Stimulated activated CD8-positive, alpha-beta memory T cell treated with anti-CD3 and anti-CD28 coated beads, Interleukin-15, amount 100 ng/mL, for 24 hours (primary cell): ENCODE measurements at places on chromosomes 4 and X.

DNA sequence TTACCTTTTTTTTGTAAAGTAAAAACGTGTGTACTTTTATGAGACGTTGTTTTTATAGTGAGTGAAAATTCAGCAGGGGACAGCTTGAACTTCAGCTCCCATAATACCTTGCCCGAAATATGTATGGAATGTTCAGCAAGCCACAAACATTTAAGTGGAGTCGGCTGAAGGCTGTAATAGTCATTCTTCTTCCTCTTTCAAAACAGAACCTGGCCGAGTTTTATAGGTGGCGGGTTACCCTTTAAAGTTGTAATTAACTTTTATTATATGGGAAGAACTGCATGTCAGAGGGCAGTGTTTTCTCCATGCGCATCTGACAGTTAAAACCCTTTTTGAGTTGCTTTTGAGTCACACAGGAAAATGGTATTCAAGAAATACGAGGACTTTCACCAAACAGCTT is 50.7 kb downstream of the CLDN34 start:
- no peak for DNase-seq

GRCh38 chr4:123547216-123548165 is 150.9 kb downstream of the SPRY1 start:
- DNase-seq = no peak

GRCh38 chrX:13565511-13565910 is 3.9 kb upstream of the EGFL6 start:
- DNase-seq = no peak

DNA sequence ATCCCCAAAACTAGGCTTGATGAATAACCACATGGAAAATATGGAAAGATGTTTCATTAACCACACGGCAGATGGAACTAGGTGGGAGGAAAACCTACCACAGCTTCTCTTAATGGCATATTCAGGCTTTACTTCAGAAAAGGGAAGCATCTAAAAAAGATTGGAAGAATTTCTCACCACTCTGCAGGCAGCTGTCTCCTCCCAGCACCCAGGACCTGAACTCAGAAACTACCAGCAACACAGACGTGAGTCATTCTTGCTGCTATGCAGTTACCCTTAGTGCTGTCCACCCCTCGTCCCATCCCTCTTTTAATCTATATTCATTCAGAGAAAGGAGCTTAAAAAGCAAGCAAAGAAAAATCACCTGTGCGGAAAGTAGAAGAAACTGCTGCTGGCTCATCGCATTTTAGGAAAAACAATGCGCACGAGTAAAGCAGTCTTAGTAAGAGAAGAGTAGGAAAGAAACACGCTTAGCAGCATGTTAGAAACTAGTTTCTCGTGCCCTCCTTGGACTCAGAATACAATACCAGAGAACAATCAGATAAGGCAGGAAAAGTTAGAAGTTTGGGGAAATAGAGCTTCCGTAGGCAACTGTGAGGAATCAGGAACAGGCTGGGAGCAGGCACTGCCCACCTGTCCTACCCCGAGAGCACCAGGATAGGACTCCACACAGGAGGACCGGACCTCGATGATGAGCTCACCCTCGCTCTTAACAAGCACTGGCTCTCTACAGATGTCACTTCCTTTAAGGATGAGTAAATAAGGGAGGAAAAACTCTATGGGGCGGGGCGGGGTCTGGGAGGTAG is 48.1 kb upstream of the ENPP6 start:
- DNase-seq = no peak

DNA sequence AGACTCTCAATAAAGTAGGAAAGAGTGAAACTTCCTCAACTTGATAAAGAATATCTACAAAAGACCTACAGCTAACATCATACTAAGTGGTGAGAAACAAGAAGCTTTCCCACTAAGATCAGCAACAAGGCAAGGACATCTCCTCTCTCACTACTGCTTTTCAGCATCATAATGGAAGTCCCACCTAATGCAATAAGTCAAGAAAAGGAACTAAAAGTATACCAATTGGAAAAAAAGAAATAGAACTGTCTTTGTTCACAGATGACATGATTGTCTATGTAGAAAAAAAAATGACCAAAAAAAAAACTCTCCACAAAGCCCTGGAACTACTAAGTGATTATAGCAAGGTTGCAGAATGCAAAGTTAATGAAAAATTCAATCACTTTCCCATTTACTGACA is 25.1 kb upstream of the SH3RF1 start:
- DNase-seq = no peak

- no peak for DNase-seq
Measured at GRCh38 chr4:68074397-68074796, 55.3 kb downstream of the TMPRSS11F start.

GRCh38 chr4:8156617-8157016 is 2.0 kb downstream of the ABLIM2 start:
- DNase-seq = no peak

DNA sequence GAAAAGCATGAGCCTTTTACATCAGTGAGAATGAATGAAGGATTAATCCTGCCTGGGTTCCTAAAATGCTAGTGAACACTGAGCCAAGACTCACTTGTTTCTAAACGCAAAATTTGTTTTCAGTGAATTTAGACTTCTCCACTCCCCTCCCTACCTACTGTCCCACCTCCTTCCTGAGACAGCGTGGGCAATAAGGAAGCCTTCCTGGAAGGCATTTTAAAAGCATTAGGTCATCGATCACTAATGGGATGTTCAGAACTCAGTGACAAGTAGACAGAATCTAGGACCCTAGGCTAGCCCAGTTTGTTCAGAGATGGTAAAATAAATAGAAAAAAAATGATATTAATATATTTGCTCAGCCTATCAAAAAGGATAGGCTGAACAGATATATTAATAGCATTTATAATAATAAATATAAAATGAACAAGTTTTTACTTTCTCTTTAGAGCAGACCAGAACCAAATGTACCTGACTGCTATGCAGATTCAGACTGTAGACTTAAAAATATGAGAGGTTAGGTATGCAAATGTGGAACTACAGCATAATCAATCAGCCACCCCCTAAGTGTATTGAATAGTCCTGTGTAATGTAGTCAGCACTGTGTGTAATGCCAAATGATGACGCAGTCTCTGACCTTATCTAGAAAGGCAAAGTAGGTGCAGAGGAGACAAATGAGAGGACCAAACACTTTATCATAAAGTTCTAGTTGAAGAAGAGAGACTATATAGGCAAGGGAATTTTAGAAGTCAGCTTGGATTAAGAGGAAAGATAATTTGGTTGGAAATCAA is 331.1 kb downstream of the GPAT3 start:
- no peak for DNase-seq

GRCh38 chr4:163941221-163941905 is 446.9 kb downstream of the TMA16 start:
- DNase-seq = no peak

GRCh38 chrX:20531667-20532066 is 265.0 kb upstream of the RPS6KA3 start:
- DNase-seq = no peak

DNA sequence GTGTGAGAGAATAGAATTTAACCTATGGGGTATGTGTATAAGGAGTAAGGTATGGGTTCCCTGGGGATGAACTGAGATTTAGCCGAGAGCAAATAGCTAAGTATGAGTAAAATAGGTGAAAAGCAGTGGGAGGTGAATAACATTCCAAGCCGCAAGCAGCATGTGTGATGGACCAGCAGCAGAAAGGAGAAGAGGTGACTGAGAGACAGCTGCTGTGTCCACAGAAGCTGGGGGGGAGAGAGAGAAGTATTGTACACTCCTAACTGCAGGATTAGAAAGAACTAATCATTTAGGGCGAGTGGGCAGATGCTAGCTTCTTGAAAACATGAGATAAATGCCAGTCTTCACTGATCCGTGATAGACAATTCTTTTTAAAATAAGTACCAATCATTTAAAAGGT is 296.0 kb downstream of the KLHL4 start:
- no peak for DNase-seq

DNA sequence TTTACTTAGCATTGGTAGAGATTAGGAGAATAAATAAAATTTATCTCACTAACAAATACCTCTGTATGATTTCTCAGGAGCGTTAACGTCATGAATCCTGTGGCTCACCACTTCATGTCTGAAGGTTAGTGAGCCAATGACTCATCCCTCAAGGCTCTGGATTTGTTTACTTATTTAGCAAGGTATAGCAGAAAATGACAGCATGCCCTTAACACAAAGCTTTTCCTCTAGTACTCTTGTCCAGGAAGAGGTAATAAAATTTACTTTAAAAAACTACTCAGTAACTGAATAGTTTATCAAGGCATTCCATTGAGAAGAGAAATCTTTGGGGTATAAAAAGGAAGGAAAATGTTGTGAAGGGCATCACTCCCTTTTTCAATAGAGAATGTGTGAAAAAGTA is 823.8 kb downstream of the CCSER1 start:
- no peak for DNase-seq

- DNase-seq = no peak
Measured at GRCh38 chrX:10156199-10157031, at the start of gene CLCN4. TSS of gene CLCN4 (plus strand) at chrX:10156975. CDS start at chrX:10185033, 28,058 bp downstream.

- no peak for DNase-seq
Measured at GRCh38 chr4:17650406-17650805, 36.0 kb downstream of the MED28 start.

DNA sequence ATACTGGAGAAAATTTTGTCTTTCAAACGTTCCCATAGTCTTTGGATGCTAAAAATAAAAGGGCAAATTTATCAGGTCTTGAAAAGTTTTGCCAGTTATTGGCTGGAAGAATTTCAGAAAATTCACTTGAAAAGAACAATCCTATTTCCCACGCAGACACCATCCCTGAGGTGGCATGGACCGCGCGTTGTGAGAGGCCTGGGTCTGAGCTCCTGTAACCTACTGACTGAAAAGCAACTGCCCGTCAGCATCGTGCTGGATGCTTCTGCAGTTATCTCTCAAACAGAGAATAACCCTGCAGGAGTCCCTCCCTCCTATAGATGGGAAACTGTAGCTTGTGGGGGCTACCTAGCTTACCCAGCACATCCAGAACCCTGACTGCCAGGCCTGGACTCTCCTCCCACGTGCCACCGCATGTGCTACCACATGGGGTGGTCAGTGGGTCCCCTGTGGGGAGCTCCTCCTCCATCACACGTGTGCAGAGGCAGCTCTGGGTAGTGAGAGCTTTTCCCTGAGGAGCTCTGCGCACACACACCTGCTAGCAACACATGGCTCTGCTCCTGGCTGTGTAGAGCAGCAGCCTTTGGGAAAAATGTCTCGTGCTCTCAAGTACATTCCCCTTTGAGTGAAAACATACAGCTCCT is 36.1 kb downstream of the NSG1 start:
- DNase-seq = no peak

DNA sequence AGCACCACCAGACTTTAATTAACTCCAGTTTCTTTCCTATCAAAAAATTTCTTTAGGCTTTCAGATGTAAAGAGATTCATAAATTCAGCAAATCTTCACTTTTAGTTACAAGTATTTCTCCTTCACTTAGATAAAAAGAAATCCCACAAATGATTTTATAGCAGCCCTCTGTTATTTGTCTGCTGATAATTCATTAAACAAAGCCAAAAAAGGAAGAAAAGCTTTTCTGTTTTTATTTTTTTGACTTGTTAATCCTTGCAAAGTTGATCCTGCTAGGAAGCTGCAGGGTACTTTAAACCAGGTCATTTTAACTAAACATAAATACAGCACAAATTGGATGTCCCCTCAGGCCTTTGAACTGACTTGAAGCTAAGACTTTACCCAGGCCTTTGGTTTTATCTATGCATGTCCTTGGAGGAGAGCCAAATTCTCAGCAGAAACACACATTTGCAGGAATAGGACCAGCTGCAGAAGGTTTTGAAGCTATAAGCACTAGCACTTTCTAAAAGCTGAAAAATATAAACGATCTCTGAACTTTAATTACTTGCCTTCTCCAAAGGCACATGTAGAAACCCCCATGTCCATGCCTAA is 57.5 kb downstream of the PCDH18 start:
- no peak for DNase-seq
